Activated CD4-positive, alpha-beta memory T cell treated with anti-CD3 and anti-CD28 coated beads, Interleukin-2, amount 10 ng/mL, durations not matched to agents 7 days and 5 days (primary cell): ENCODE measurements at places on chromosomes 11 and 22. TPM values are rescaled to one million over a fixed set of nuclear protein-coding genes. Genes with fewer than 3 reads are reported as not detected.

- no peak overlapping the region for H3K4me3 ChIP-seq
- H3K36me3 ChIP-seq: peaks cover 21% of the 10 kb centered on the region
- no peak for DNase-seq
- no peak overlapping the region for H3K27ac ChIP-seq
Observed at GRCh38 chr22:17699696-17700340, 61.3 kb downstream of the BCL2L13 start.

GRCh38 chr11:34600339-34601084, 20.4 kb upstream of the EHF start:
- no peak overlapping the region for H3K27ac ChIP-seq
- no peak overlapping the region for H3K4me3 ChIP-seq
- H3K27me3 ChIP-seq: peaks cover 27% of the 10 kb centered on the region
- no peaks in the 10 kb centered on the region for H3K36me3 ChIP-seq
- DNase-seq: no peak

DNA sequence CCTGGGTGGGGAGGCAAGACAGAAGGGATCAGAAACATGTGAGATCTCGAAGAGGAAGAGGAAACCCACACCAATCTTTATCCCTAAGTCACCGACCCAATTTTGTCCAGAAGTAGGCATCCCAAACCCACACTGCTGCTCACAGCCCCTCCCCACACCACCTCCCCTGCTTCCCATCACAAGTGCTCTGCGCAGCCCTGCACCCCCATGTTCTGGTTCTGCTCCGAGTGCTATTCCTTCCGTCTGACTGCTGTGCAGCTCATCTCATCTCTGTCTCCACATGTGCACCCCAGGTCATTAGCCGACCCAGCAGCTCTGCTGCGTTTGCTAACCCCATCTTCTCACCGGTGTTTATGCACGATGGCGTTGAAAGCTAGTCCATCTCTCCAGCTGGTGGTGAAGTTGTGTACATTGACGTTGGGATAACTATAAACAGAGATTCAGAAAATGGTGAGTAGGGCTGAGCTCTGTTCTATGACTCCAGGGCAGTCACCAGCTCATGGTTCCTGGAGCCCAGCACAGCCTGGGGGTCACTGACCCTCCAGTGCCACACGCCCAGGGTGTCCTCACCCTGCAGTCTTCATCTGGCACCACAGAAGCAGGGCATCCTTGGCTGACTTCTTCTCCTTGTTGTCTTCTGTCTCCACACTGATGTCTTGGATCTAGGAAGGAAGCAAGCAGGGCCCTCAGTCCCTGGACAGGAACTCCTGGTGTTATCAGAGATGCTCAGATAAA, 15.1 kb downstream of the SPTBN2 start:
- no peak overlapping the region for H3K4me3 ChIP-seq
- H3K27me3 ChIP-seq: peaks cover 18% of the 10 kb centered on the region
- H3K36me3 ChIP-seq: no peaks in the 10 kb centered on the region

Gene HMBS
- total RNA-seq: 17.3 TPM

DNA sequence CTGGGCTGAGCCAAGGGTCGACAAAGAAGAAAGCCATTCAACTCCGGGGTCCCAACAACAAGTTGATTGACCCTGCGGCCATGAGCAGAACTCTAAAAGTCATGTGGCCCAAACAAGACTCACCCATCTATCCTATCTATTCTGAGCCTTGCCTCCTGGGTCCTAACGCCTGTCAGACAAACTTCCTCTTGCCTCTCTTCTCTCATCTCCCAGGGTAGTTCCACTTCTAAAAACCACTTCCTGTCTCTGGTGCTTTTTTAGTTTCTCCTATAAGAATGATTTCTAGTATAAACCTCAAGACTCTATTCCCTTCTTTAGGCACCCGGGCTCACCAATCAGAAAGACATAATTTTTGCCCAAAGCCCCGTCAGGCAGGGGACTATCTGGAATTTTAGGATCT, 530.2 kb downstream of the DLG2 start:
- no peak for DNase-seq
- no peaks in the 10 kb centered on the region for H3K4me1 ChIP-seq
- H3K27me3 ChIP-seq: no peaks in the 10 kb centered on the region
- no peak overlapping the region for H3K27ac ChIP-seq

DNA sequence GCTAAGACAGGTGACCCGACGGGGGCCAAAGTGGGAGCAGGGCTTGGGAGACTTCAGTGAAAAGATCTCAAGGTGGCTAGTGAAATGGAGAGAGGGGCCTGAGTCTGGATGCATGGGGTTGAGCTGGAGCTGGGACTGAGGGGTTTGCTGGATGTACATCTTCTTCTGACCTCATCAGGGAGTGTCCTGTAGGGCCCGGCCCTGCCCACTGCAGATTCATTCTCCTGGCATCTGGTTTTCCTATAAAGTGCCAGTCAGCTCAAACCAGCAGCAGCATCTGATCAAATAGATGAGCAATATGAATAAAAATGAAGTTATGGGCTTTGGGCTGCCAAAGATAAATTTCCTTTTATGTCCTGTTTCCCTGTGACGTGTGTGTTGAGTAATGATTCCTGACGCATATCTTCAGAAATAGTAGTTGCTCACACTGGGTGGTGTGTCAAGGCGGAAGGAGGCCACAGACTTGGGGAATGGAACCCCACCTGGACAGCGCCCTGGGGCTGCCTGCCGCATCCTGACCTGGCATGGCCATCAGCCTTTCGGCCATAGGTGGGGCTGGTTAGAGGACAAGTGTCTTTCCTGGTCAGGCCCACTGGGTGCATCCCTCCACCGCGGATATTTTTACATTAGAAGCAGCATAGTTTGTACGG, 135.4 kb downstream of the OSBP2 start:
- H3K36me3 ChIP-seq: no peaks in the 10 kb centered on the region
- H3K4me3 ChIP-seq: no peak overlapping the region
- no peak overlapping the region for H3K27ac ChIP-seq
- no peak for DNase-seq
- peaks cover 6% of the 10 kb centered on the region for H3K4me1 ChIP-seq

Gene PDGFD
- not detected for total RNA-seq

Gene HSPB2
- total RNA-seq: not detected

DNA sequence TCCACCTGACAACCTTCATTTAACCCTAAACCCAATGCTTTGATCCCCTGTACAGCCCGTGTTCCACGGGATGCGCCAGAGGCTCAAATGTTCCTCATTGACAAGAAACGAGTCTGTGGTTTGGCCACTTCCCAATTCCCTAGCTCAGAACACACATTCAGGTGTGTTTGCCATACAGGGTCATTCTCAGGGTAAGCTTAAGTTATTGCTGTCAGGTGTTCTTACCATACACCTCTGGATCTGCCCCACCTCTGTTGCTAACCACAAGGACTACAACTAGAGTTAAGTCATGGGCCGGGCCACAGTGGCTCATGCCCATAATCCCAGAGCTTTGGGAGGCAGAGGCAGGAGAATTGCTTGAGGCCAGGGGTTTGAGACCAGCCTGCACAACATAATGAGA, 45.6 kb upstream of the POLD3 start:
- no peak overlapping the region for H3K27ac ChIP-seq
- DNase-seq: no peak
- peaks cover 8% of the 10 kb centered on the region for H3K27me3 ChIP-seq
- no peaks in the 10 kb centered on the region for H3K4me1 ChIP-seq

Gene KCNQ1
- 15.0 TPM for total RNA-seq

- H3K27ac ChIP-seq: no peak overlapping the region
- no peak overlapping the region for H3K4me3 ChIP-seq
- H3K27me3 ChIP-seq: no peaks in the 10 kb centered on the region
- peaks cover 7% of the 10 kb centered on the region for H3K4me1 ChIP-seq
- H3K36me3 ChIP-seq: peaks cover 53% of the 10 kb centered on the region
Observed at GRCh38 chr22:46209262-46209661, 40.8 kb downstream of the CDPF1 start.

- H3K27me3 ChIP-seq: no peaks in the 10 kb centered on the region
- no peak overlapping the region for H3K27ac ChIP-seq
- H3K36me3 ChIP-seq: no peaks in the 10 kb centered on the region
- DNase-seq: no peak
- no peaks in the 10 kb centered on the region for H3K4me1 ChIP-seq
- H3K4me3 ChIP-seq: no peak overlapping the region
Observed at GRCh38 chr11:15565880-15566279, 451.2 kb downstream of the INSC start.

DNA sequence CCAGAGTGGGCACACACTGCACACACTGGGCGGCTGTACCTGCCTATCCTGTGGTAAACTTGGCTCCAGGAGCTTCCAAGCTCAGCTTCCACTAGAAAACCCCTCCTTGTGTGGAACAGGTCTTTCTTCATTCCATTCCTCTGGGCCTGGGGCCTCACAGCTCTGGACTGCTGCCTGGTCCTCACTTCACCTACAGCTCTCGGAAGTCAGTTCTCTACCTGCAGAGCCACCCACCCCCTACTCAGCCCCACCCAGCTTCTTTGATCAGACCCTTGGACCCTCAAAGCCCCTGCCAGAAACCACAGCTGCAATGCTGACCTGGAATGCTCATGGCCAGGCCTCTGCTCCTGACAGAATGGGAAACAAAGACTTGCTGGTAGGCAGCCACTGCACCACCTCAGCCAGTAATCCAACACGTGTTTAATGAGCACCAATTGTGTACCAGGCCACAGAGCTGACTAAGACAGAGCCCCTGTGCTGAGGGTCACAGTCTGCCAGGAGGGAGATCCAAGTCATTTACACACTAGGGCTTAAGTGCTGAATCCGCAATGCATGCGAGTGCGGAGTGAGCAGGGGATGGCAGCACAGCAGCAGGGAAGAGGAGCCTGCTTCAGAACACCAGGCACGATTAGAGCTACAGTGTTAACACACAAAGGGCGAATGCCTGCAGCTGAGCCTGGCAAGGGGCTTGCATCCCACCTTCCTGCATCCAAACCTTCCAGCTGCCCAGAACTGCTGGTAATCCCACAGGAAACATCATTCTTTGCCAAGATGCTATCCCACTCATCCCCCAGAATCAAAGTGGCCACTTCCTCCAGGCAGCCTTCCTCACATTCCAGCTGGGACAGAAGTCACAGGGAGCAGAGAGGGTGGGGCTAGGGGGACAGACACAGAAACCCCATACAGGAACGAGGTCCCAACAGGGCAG, 4.6 kb downstream of the GNB1L start:
- H3K36me3 ChIP-seq: peaks cover 19% of the 10 kb centered on the region
- no peak for DNase-seq
- peaks cover 23% of the 10 kb centered on the region for H3K4me1 ChIP-seq
- H3K27me3 ChIP-seq: no peaks in the 10 kb centered on the region
- no peak overlapping the region for H3K4me3 ChIP-seq

DNA sequence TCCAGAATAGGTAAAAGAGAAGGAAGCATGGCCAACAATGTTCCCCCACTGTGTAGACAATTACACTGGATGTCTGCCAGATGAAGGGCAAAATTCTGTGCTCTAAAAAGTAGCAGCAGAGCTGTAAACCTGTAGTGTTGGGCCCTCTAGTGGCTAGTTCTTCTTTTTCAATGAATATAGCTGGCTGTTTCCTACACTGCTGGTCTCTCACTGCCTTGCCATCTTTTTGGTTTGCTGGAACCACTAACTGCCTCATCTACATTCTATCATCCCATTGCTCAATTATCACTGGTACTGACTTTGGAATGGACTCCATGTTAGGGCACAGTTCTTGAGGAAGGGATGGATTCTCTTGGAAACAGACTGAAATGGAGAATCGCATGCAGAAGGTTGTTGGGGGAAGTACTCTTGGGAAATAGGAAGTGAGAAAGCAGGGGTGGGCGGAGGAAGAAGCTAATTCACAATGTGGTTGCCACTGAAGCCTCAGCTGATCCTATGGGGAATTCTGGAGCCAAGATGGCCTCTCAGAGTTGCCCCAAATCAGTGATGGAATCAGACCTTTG, 17.9 kb downstream of the KCNE3 start:
- H3K4me1 ChIP-seq: peaks cover 2% of the 10 kb centered on the region
- no peaks in the 10 kb centered on the region for H3K36me3 ChIP-seq
- H3K27ac ChIP-seq: no peak overlapping the region

- H3K27me3 ChIP-seq: no peaks in the 10 kb centered on the region
- no peak overlapping the region for H3K27ac ChIP-seq
- H3K36me3 ChIP-seq: peaks cover 29% of the 10 kb centered on the region
- H3K4me3 ChIP-seq: no peak overlapping the region
- peaks cover 3% of the 10 kb centered on the region for H3K4me1 ChIP-seq
Observed at GRCh38 chr22:26463101-26463661, 20.4 kb downstream of the HPS4 start.
